ENCODE measurements at places on chromosomes 1 and 21.

DNA sequence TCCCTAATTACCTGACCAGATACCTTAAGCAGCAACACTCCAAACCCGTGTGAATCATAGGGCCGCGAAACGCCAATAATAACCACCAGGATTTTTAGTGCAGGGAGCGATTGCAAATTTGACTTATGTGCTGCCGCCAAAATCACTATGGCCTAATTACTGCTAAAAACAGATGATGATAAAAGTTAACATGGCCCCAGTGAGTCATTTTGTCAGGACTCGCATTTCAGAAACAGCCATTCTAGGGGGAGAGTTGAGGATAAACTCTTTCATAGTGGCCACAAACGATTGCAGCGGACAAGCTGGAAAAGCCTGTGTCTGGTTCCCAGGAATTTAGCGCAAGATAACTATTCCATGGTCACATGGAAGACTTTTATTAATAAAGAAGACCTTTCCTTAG, 103.4 kb downstream of the HLX start:
- no peak for DNase-seq

- no peak for DNase-seq
Measured at GRCh38 chr1:229171934-229172333, 99.0 kb upstream of the RAB4A start.

- no peak for DNase-seq
Measured at GRCh38 chr1:207035877-207036551, 3.5 kb upstream of the C1orf116 start.

DNA sequence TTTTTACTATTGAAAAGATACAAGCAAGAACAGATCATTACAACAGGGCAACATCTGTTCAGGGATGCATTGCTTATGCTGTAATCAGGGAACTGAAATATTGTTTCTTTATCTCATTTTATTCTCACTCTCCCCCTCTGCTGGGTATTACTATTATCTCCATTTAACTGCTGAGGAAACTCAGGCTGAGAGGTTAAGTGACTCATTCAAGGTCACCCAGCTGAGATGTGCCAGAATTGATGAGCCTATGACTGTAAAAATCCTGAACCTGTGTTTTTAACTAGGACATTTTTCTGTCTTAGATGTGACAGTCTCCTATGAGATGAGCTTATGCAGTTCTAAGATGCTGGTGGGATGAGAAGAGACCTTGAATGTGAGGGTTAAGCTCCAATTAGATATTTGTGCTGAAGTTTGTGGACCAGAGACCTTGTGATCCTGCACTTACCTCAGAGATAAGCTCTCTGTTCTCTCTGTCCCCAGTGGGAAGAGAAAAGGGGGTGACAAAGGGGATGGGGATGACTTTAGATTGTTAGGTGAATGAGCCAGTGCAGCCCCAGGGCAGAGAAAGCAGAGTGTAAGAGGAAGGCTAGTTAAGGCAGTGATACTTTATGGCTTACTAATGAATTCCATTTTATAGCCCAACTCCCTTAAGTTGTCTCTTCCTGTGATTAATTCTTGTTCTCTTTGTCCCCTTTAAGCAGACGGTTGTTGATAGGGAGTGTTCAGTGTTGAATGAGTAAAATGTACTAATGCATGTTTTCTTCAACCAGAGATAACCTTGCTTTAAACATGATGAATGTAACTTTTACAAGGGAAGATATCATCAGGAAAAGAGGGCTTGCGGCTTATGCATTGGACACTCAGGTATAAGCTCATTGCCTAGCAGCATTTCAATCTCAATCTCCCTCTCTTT, 111.4 kb downstream of the HLX start:
- no peak for DNase-seq

GRCh38 chr1:34763142-34763781, 3.7 kb downstream of the GJB4 start:
- DNase-seq = no peak

DNA sequence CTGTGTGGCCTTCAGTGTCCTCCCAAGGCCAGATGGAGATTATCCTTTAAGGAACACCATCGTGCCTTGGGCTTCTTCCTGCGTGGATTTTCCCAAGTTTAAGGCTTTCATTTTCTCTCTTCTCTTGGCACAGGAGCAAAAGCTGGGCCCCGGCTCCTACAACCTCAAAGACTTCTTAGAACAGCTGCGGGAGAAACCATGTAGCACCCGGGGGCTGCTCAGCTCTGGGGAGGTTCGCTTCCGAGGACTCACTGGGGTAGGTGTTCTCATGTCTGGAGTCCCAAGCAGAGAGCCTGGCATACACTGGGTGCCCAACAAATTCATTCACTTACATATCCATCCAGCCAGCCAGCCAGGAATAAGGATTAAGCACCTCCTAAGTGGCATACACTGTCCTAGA, 6.6 kb upstream of the TTC22 start:
- DNase-seq = no peak

- DNase-seq = peak; percentile 79
Measured at GRCh38 chr1:208245185-208245705, 1.1 kb upstream of the PLXNA2 start.

DNA sequence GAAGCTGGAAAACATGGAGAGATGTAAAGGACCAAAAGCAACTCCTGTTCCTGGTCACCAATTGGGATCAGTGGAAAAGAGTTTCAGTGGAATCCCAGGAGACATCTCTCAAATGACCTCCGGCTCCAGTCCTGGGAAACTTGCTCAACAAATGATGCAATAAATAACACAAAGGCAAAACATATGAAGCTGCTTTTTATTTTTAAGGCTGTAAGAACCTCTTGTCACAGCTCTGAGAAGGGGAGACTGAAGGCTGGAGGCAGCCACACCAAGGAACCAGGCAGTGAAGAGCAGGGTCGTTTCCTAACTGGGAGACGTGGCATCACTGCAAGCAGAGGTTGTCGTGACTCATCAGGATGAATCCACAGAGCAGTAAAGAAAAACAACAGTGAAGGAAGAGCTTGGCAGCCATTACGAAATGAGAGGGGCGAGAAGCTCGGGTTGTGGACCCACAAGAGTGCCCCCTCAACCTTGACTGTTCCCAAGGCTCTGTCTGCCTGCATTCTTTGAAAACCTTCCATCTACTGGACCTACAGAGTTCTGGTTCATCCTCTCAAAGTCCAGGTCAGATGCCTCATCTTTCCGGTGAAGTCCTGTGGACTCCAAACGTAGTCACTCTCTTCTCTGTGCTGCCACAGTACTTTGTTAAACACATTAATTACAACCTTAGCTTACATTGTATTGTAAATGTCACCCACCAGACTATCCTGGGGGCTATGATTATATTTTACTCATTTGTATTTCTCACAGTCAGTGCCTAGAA, 32.1 kb downstream of the JAK1 start:
- DNase-seq = no peak

DNA sequence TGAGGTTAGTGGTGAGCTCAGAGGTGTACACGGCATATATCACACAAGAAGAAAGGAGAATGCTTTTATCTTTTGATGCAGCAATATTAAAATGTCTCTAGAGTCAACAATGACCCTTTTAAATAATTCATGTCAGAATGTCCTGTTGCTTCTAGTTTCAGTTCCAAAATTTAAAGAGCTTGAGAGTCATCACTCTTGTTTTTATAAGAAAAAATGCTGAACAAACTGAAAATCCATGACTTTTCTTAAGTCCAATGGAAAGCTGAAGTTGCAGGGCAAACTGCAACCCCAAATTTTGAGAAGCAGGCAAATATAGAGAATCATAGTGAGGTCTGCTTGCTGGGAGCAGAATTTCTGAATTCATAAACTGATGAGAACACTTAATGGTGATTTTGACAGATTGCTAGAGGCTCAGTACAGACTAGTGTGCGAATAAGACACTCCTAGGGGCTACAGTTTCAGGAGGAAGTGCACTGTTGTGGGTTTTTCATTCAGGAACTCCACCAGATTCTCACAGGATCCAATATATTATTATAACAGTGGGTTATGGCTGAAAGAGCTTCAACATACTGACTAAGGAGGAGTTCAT, 135.1 kb downstream of the CLIC6 start:
- no peak for DNase-seq

- no peak for DNase-seq
Measured at GRCh38 chr1:25803368-25803767, 3.4 kb downstream of the SELENON start.

GRCh38 chr1:113652771-113653170, 106.5 kb downstream of the PHTF1 start:
- no peak for DNase-seq

DNA sequence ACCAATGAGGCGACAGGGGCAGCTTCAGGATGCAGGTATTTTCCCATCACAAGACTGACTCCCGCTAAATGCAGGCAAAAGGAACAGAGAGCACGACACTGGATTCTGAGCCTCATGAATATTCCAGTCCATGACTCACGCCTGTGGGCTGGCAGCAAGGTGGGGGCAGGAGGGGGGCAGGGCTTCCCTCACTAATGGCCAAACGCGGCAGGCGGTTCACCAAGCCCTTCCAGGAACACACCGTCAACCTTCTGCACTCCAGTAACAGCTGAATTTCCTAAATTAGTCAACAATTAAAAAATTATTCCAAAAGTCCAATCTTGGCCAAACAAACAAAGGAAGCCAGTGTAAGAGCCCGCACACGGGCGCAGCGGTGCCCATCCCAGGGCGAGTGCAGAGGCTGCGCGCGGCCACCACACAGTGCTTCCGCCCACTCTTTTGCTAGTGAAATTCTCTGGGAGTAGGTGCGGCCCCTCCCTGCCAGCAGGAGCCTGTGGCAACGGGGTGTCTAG, 12.5 kb upstream of the GPR153 start:
- DNase-seq = no peak

DNA sequence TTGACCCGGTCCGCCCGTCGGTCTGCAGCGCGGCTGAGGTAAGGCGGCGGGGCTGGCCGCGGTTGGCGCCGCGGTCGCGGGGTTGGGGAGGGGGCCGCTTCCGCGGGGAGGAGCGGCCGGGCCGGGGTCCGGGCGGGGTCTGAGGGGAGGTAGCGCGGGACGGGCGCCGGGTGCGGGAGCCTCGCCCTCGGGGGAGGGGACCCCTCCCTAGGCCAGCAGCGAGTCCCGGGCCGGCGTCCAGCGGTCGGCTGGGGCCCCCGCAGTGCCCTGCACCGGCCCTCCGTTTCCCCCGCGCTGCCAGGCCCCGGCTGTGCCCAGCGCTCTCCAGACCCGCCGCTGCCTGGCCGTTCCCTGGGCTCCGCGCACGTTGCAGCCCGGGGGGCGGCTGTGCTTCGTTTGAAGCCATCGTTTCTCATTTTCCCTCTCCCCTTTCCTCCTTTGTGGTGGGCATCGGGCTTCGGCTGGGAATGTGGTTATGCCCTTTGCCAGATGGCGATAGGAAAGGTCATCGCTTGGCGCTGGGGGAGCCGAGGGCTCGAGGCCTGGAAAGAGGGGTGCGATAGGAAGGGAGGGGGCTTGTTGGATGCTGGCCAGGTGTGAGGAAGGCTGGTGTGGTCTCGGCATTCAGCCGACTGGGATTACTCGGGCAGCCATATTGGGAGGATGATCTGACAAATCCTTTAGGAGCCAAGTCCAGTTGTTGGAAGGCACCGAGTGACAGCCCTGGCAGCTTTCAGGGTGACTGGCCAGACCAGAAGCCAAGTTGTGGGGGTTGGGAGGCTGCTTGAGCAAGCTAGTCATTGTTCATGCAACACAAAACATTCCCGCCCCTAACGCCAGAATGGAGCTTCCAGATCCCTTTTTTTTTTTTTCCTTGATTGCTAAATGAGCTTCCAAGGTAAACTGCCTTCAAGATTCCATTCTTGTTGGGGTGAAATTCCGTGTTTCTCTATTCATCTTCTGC, 753 bp downstream of the KIF1B start:
- DNase-seq = no peak

- DNase-seq = no peak
Measured at GRCh38 chr1:244821134-244821533, 14.3 kb upstream of the COX20 start.

GRCh38 chr1:110673197-110673701, 1.5 kb downstream of the KCNA3 start:
- DNase-seq = peak; percentile 73

DNA sequence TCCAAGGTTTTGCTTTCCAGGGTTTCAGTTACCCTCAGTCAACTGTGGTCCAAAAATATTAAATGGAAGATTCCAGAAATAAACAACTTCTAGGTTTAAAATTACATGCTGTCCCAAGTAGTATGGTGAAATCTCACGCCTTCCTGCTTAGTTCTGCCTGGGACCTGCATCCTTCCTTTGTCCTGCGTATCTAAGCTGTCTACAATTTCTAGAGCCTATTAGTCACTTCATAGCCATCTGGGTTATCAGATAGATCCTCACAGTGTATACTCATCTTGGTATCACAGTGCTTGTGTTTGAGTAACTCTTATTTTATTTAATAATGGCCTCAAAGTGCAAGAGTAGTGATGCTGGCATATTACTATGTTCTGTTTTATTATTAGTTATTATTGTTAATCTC, 157.7 kb downstream of the ROR1 start:
- DNase-seq = no peak

DNA sequence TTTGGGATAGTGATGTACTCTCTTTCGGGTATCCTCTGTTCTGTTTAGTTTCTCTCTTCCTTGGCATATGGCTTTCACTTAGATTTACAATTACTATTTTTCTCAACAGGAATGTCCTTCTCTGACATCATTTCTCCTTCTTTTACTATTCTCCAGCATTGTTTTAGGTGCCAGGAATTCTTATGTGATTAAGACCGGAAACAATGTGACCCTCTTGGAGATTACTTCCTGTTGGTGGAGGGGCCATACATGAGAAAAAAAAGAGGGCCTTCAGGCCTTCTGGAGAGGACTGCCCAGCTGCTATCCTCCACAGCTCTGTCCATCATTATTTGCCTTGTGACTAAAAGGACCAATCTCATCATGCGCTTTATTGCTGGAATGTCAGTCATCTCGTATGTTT, 50.4 kb upstream of the ADAMTS5 start:
- no peak for DNase-seq

DNA sequence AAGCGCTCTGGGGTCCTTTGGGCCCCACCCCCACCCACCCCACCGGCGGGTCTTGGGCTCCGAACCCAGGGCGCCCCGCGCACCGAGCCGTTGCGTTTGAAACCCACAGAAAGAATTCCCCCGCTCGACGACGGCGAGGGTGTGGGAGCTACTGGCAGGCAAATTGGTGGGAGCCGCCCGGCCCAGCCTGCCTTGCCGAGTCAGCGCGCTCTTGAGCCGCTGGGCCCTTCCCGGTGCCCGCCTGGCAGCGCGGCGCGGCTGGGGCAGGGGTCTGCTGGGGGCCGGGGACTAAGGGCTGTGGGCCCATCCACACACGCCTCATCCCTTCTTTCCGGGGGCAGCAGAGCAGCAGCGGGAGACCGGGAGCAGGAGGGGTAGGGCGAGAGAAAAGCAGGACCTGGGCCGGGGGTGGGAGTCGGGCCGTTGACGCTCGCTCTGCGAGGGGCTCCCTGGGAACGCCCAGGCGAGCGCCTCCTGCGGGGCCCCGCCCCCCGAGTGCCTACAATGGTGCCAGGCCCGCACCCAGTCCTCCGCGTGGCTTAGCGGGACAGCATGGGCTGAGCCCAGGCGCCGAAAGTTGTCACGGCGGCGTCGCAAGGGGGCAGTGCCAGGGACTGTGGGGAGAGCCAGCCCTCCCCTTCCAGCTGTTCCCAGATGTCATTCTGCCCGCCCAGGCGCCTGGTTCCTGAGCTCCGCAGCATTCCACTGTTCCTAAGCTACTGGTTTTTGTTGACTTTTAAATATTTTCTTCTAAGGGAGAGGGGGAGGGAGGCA, at the start of gene C1orf94:
TSS of gene C1orf94 (plus strand) at position 78 of the 774 bp plus-strand sequence. CDS start 883 bp downstream, outside the sequence.
- DNase-seq = no peak
